AG04449 (cell line): ENCODE measurements at places on chromosomes 7 and 10.

DNA sequence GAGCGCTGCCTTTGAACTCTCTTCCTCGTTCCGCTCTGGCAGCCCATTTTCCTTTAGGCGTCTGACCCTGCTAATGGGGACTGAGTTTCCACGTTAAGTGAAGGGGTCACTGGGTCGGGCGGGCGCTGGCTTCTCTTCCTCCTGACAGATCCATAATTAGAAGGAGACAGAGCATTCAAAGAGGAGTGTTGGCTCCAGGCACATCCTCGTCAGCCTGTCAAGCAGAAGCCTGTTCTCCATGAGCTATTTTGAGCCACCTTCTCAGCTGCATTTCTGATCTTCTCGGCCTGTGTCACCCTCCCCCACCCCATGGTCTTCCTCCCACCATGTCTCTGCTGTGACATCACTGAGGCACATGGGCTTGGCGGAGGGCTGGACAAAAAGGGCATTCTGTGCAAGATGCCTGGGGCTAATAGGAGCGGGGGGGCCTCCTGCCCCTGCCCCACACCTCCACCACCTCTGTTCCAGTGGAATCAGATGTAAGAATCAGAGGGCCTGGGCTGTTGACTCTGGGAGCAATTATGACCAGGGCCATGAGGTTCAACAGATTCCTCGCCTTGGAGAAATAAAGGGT, 248.1 kb downstream of the PLXNA4 start:
- DNase-seq, result no peak

DNA sequence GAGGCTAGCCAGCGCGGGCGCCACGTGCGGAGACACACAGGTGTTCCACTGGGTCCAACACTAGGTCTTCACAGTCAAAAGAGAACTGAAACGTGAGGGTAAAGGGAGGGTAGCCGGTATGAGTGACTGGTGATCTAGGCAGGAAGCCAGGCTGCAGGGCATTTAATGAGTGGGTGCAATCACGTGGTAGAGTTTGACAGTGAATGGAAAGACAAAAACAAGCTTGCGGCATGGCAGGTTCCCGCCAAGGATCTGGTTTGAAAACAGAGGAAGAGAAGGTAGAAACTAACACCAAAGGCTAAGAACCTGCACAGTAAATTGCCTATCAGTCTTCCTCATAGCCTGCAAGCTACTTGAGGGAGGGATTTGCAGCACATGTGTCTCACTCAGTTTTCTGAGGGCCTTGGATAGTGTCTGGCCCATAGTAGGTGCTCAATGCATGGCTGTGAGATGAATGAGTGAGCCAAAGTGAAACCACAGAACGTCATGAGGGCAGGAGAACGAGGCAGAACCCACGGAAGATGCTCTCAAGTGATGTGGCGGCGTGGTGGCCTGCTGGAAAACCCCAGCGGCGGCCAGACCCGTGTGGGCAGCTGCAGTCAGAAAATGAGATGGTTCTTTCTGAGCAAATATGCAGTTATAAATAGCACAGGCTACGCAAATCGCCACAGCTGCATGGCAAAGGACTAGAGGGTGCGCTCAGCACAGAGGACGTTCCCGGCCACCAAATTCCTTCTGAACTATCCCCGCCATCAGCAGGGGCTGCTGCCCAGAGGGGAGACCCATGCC, 183.6 kb upstream of the NFE2L3 start:
- DNase-seq, result no peak

DNA sequence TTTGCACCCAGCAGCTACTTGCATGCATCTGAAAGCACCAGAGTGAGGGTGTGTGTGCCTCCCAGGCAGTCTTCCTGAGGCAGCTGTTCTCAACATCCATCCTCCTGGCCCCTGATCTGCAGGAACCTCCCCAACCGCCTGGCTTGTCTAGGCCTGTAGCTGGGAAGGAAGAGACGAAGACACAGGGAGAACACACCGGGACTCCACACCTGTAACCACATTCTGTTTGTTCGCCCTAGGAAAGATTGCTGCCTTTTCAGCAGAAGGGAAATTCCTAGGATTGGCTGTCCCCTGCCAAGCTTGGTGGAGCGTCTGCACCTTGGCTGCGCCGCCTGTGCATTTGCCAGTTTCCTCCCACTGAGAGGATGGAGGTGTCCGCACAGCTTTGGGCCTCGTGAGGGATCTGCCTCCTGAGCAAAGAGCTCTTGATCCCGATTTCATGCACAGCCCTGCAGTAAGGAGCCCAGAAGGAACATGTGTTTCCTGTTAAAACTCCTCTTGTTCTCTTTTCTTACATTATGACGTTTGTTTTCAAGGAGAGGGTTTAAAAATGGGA, 154.6 kb downstream of the TPST1 start:
- DNase-seq, result no peak

GRCh38 chr7:110918949-110919548, 171.9 kb upstream of the LRRN3 start:
- no peak for DNase-seq

- no peak for DNase-seq
Observed at GRCh38 chr10:34766266-34766600, 48.9 kb downstream of the PARD3 start.

- no peak for DNase-seq
Observed at GRCh38 chr10:43299579-43299978, 32.7 kb upstream of the RASGEF1A start.

DNA sequence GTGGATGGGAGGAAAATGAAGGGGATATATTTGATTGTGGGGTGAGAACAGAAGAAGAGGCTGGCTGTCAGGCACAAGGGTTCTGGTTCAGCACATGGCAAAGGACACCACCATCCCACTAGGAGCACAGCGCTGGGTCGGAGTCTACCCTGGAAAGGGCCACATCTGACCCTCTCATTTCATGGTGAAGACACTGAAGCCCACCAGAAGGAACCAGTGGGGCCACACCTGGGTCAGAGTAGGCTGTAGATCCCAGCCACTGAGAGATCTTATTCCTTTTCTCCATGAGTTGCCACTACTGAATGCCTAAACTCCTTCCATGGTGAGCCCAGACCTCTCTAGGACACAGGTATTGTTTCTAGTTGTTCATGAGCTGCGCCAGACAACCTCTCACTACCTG, 25.8 kb downstream of the SFTPD start:
- DNase-seq, result no peak

DNA sequence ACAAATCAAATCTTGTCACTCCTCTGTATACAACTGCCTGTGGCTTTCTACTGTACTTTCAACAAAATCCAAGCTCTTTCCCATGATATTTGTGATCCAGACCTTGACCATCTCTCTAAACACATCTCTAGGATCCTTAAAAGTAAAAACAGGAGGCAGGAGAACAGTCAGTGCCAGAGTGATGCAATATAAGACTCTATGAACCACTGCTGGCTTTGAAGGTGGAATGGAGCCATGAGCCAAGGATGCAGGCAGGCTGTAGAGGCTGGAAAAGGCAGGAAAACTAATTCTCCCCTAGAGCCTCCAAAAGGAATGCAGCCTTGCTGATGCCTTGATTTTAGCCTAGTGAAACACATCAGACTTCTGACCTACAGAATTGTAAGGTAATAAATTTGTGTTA, 45.5 kb upstream of the LRRN3 start:
- no peak for DNase-seq

- no peak for DNase-seq
Observed at GRCh38 chr10:9745158-9745557, 1272.5 kb upstream of the CELF2 start.

DNA sequence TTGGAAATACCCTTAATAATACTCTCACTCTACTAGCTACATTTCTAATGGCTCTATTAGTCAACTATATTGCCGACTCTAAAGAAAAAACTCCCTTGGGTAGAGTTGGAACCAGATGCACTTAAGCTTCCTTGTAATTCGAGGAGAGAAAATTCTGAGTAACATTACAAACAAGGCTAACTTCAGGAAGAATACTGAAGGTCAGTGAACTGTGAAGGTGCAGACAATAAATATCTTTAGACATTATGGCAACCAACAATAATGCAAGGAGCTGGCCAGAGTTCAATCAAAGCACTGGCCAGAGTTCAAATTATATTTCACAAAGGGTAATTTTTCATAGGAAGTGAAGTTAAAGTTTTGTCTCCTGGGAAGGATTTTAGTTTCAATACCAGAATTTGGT, 40.7 kb upstream of the MRLN start:
- no peak for DNase-seq

DNA sequence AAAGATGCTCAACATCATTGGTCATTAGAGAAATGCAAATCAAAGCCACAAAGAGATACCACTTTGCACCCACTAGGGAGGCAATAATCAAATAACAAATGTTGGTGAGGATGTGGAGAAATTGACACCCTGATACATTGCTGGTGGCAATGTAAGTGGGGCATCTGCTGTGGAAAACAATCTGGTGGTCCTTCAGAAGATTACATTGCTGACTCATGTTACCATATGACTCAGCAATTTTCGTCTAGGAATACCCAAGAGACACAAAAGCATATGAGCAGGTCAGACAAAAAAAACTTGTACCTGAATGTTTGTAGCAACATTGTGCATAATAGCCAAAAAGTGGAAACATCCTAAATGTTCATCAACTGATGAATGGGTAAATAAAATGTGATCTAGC, 4.9 kb upstream of the CLDN3 start:
- no peak for DNase-seq

DNA sequence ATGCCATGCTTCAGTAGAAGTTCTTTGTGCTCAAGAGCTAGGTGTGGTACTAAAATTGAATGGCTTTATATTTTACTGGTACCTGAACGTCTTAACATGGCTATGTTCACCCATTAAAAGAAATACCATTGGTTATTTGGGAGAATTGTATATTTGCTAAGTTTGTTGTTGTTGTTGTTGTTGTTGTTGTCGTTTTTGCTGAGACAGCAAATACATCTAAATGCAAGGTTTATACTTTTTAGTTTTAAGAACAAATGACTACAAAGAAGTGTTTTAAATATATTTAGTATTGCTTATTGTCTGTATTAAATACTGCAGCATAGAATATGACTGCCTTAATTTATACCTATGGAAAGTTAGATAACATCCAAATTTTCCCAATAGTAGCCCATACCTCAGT, 66.9 kb downstream of the HECW1 start:
- no peak for DNase-seq

DNA sequence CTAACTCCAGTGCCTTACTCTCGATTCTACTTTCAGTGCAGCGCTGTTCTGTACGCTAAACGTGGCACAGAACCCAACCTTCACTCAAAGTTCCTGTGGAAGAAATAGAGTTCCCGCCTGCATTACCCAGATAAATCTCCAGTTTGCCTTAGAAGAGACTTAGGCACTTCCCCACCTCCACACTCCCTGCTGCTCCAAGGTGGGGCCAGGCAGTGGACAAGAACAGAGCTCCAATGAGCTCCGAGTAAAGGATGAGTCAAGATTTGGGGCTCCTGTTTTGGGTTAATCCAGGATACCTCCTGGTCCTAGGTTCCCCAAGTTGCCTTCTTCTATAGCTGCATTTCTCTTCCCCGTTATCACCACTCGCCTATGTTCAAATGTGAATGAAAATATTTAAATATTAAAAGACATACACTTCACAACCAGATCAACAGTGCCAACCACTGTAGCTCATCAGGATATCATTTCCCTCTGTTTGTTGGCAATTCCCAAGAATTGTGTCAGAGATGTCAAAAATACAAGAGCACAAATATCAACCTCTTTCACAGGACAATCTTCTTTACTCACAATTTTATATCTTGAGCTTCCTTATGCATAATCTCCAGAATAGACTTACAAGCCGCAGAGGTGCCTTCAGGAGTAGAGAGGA, 48.0 kb downstream of the MALSU1 start:
- DNase-seq, result no peak

- DNase-seq, result no peak
Observed at GRCh38 chr7:36048902-36049240, 104.2 kb upstream of the EEPD1 start.

- DNase-seq, result no peak
Observed at GRCh38 chr10:60536529-60537114, 146.9 kb upstream of the ANK3 start.

DNA sequence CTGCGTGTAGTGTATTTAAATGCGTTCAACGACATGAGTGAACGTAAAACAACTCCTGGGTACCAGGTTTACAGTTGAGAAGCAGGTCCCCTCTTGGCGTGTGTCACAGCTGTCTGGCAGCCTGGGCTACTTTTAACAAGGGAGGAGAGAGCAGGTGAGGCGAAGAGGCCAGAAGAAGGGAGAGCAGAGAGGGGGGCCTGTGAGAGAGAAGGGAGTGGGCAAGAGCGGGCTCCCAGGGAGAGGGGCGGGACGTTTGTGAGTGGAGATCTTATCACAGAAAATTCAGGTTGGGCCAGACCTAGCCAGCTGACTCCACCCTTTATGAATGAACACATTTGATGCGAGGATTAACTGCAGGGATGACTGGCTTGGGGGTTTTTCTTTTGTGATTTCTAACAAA, 154.0 kb downstream of the CAMK1D start:
- DNase-seq, result no peak

- DNase-seq, result no peak
Observed at GRCh38 chr7:99944497-99945070, 15.2 kb upstream of the GJC3 start.

DNA sequence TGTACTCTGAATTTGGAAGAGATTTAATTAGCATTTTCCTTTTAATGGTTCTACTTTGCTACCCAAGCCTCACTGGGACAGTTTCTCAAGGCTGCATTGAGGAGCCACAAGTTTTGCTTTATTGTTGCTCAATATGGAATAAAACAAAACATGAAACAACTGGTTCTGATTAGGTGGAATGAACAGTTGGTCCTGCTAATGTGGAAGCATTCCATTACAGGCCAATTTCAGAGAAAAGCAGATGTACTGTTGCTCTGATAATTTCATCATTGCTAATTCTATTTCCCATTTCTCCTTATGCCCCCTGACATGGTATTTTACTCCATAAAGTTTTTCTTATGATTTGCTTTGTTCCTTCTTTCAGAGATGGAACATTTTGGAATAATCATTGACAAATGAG, 66.0 kb upstream of the PAPSS2 start:
- no peak for DNase-seq

DNA sequence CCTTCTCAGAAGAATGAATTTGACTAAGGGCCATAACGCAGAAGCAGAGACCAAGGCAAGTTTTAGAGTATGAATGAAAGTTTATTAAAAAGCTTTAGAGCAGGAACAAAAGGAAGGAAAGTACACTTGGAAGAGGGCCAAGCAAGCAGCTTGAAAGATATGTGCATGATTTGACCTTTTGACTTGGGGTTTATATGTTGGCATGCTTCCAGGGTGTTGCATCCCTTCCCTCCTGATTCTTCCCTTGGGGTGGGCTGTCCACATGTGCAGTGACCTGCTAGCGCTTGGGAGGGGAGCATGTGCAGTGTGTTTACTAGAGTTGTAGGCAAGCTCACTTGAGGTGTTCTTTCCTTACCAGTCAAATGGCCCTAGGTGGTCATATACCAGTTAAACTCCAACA, 37.9 kb upstream of the LRRN3 start:
- no peak for DNase-seq

GRCh38 chr10:38209332-38209731, 115.2 kb downstream of the ZNF37A start:
- DNase-seq, result no peak
